EH (cell line): ENCODE measurements at places on chromosomes 2 and 18.
A peak's percentile ranks its signal among the peaks of the same experiment; 100 is the strongest.

GRCh38 chr2:233006648-233007047, 6.4 kb downstream of the NGEF start:
- no peak for DNase-seq

GRCh38 chr2:58607448-58607847, 366.3 kb upstream of the FANCL start:
- DNase-seq = no peak

GRCh38 chr2:196182439-196183171, 11.2 kb upstream of the STK17B start:
- DNase-seq = no peak

DNA sequence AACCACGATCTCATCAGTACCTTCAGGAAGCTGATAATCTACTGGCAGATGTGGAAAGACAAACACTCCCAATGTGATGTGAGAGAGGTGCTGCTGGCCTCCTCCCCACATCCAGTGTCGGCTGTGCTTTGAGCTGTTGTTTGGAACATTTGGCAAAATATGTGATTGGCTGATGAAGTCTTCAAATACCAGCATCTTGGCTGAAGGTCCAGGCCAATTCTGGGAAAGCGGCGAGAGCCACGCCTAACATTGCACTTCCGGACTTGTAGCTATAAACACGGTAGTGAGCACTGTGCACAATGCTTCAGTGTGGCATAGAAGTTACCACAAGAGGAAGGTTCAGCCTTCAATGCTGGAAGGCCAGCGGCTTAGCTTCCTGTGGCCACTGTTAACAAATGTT, 198.8 kb downstream of the DCDC2C start:
- DNase-seq = no peak

GRCh38 chr18:44638034-44638540, 42.6 kb upstream of the SETBP1 start:
- no peak for DNase-seq

GRCh38 chr2:106758901-106759497, 127.0 kb downstream of the ST6GAL2 start:
- no peak for DNase-seq

GRCh38 chr2:120241684-120242083, 11.0 kb upstream of the RALB start:
- DNase-seq = no peak

DNA sequence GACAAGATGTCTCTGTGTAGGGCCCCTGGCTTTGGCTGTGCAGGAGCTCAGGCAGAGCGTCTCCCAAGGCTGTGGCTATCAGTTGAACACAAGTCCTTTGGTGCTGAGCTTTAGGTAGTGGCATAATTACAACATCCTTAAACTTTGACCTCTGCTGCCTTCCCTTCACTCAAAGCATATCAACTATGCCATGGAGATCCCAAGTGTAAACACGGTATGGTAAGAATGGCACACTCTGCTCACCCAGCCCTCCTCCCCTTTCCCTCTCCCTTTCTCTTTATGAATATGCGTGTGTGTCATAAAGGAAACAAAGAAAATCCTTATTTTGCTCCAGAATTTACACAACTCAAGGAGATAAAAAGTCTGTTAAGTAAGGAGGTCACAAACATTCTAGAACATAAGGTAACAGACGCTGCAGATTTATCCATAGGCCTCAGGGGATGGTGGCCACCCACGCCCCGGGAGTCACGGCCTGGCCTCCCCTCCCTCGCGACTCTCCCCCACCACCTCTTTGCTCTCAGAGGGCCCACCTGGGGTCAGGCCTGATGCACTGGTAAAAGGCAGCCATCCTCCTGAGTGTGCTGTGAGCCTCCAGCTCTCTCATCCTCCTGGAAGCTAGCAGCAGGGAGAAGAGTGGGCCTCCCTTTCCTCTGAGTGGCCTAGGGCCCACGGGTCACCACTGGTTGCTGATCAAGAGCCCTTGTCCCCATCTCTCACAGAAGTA, 67.3 kb downstream of the CRACDL start:
- DNase-seq = no peak

- DNase-seq = no peak
Observed at GRCh38 chr2:240846873-240847595, 21.6 kb upstream of the AGXT start.

- no peak for DNase-seq
Observed at GRCh38 chr2:161112908-161113307, 47.3 kb upstream of the TANK start.

- DNase-seq = no peak
Observed at GRCh38 chr2:220489121-220489520, 861.7 kb downstream of the SLC4A3 start.

DNA sequence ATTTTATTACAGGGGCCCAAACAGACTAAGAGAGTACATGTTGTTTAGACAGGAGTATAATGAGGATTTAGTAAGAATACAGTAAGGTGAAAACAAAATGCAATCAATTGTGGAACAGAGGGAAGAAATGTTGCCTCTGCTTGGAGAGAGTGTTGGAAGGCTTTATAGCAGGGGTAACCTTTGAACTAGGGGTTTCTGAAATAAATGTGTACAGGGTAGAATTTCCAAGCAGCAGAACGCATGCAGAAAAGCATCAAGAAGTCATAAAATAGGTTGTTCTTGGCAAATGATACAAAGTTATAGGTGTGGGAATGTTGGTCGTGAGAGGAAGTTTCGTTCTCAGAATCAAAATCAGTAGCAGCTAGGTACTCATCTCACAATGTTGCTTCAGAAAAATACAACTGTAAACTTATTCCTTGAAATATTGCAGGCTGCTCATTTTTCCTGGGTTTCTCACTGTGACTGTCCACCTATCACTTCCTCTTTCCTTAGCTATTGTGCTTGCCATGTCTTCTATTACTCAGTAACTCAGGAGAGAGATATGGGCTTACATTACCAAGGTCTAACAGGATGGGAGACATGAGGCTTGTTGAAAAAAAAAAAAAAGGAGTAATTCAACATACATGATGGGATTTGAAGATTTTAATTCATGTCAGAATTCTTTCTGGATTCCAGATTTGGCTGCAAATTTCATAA, 17.1 kb upstream of the HNMT start:
- no peak for DNase-seq

DNA sequence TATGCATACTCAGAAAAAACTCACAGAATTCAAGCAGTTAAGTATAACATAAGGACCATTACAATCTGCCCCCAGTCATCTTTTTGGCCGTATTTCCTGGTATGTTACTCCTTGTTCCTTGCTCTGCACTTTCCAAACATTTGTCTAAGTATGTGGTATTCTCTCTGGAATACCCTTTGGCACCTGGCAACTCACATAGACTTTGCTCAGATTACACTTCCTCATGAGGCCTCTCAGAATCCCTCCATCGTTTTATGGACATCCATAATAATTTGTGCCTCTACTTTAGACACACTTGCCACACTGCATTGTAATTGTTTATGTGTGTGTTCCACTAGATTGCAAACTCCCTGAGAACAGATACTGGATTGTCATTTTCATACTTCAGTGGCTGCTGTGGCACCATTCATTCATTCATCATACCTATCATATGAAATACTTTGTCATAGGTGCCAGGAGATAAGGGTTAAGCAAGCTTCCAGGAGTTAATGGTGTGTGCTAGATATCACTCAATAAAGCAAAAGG, 84.0 kb downstream of the HIBCH start:
- DNase-seq = no peak

- no peak for DNase-seq
Observed at GRCh38 chr2:20427931-20428526, 18.8 kb upstream of the RHOB start.

DNA sequence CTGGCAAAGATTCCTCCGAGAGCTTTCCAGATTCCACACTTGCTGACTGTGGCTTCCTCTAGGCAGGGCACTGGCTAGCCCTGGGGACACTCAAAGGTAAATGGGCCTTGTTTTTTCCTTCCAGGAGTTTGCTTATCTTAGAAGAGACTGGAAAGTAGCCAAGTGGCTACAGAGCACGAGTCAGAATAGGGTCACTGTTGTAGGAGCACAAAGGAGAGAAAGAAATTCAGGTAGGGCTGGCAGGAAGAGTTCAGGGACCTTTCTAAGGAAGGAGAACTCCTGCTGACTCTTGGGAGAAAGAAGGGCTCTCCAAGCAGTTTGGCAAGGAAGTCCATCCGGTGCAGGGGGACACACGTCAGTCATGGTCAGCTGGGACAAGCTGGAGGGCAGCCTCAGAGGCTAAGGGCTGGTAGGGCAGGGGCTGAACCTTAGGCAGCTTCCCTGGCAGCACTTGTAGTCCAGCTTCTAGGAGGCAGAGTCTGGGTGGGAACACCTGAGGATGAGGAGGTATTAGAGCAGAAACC, 39.5 kb downstream of the NIFK start:
- no peak for DNase-seq

- DNase-seq = peak; percentile 20
Observed at GRCh38 chr2:215328066-215328465, 16.2 kb downstream of the ATIC start.

DNA sequence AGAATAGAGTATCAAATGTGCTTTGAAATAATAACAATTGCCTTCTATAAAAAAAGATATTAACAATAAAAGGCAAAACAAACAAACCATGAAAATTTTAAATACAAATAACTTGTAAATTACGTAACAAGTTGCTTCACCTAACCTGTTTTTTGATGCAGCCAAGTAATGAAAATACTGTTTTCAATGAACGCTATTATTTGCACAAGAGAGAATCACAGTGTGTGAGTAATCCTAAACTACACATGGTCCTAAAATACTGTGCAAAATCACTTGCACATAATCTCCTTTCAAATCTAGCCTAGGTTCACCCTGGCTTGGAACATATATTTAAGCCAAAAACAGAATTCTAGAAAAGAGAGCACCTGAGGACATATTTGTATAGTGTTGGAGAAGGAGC, 98.9 kb downstream of the CCDC148 start:
- no peak for DNase-seq

- no peak for DNase-seq
Observed at GRCh38 chr18:61749031-61749430, 143.8 kb downstream of the RNF152 start.

GRCh38 chr2:172357442-172357841, 69.9 kb upstream of the ITGA6 start:
- no peak for DNase-seq

GRCh38 chr2:6730649-6731532, 134.8 kb downstream of the CMPK2 start:
- DNase-seq = no peak

DNA sequence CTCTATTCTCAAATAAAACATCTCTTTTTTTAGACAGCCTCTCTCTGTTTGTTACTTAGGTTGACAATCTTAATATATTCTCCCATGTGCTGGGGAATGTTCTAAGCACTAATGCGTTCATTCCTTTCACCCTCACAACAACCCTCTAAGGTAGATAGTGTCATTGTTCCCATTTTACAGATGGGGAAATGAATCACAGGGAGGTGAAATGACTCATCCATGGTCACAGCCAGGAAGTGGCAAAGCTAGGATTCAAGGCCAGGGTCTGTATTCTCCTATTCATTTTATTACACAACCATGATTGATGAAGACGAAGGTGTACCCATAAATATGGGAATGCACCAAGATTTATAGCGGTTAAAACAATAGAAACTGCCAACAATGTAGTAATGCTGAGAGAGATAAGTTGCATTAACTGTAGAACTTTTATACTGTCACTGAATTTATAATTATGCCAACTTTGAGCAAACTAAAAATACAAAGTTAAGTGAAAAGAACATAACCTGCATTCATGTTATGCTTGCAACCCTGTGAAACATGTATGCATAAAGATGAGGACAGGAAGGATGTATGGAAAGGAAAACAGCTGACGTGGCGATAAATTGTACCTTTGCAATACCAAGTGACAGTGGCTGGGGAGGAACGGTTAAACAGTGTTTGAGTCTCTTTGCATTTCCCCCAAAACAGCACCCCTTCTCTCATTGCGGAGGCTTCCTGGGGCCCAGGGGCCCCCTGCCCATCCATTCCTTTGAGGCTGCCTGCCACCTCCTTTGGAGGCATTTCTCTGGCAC, 257.7 kb upstream of the AGAP1 start:
- no peak for DNase-seq

DNA sequence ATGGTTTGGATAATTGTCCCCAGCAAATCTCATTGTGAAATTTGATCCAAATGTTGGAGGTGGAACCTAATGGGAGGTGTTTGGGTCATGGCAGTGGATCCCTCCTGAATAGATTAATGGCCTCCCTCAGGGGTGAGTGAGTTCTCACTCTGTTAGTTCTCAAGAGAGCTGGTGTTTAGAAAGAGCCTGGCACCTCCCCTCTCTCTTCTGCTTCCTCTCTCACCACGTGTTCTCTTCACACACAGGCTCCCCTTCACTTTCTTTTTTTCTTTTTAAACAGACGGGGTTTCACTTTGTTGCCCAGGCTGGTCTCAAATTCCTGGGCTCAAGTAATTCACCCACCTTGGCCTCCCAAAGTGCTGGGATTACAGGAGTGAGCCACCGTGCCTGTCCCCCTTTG, 111.6 kb upstream of the LTBP1 start:
- no peak for DNase-seq

- no peak for DNase-seq
Observed at GRCh38 chr2:145321344-145321743, 801.4 kb upstream of the ZEB2 start.

GRCh38 chr2:231648579-231649174, 56.0 kb downstream of the TEX44 start:
- DNase-seq = peak; percentile 68

GRCh38 chr2:47189635-47190034, 34.5 kb upstream of the STPG4 start:
- DNase-seq = peak; percentile 95

- no peak for DNase-seq
Observed at GRCh38 chr2:42622943-42623676, 54.7 kb downstream of the MTA3 start.

DNA sequence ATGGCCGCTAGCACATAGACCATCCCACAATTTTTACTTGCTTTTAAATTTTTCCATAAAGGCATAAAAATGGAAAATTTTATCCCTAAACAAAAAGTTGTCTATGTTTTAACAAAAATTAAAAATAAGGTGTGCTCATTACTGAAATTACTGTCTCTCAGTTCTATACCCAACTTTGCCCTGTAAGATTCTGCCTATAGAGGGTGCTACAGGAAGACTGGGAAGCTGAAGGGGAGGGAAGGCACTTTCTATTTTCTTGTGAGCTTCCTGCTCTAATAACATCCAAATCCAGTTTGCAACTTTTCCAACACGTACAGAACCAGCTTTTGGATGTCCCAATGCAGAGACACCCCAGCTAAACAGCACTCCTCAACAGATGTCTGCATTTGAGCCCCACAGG, 666.9 kb downstream of the PLCL1 start:
- DNase-seq = no peak

DNA sequence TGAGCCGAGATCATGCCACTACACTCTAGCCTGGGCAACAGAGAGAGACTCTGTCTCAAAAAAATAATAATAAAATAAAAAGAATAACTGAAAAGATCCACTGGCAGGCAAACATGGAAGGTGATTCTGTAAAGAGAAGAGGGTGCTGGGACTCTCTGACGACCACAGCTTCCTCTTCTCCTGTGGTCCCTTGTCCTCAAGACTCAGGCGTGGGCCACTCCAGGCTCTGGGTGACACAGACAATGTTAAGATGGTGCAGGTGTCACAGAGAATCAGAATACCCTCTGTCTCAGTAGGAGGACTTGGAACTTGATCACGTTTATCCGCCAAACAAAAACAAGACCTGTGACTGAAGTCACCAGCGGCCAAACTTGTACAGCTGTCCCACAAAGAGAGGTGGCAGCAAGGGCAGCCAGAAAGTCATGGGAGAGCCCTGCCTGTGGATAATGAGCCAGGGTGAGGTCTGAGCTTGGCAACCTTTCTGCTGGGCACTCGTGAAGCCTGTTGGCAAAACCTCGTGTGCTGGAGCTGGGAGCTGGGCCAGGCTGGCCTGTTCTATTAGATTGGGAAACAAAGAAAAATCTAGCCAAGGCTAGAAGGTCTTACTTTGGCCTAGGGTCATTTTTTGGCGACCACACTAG, 76.4 kb upstream of the ITGA6 start:
- no peak for DNase-seq
